ENCODE measurements at places on chromosomes 6 and 20. TPM values are rescaled to one million over a fixed set of nuclear protein-coding genes. Genes with fewer than 3 reads are reported as not detected.

Gene HEY2
- 4.3 TPM for total RNA-seq

Gene ARFGEF3
- 7.4 TPM for total RNA-seq

Gene LKAAEAR1
- not detected for total RNA-seq

Gene MARCKS
- total RNA-seq, result 199 TPM

DNA sequence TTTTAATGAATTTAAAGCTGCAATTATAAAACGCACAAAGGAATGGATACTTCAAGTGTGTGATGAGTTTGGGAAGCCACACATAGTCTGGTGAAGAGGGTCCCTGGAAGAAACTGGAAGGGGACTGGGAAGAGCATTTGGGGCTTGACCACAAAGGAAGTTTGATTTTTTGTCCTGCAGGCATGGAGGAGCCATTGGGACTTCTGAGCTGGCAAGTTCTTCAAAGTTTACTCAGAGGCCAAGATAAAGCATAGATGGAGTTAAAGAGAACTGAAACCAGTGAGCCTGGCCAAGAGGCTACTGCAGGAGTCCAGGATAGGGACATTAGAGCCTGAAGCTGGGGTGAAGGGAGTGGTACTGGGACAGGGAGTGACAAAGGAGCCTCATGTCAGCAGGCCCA is 95.0 kb downstream of the AIG1 start:
- DNase-seq, result no peak

DNA sequence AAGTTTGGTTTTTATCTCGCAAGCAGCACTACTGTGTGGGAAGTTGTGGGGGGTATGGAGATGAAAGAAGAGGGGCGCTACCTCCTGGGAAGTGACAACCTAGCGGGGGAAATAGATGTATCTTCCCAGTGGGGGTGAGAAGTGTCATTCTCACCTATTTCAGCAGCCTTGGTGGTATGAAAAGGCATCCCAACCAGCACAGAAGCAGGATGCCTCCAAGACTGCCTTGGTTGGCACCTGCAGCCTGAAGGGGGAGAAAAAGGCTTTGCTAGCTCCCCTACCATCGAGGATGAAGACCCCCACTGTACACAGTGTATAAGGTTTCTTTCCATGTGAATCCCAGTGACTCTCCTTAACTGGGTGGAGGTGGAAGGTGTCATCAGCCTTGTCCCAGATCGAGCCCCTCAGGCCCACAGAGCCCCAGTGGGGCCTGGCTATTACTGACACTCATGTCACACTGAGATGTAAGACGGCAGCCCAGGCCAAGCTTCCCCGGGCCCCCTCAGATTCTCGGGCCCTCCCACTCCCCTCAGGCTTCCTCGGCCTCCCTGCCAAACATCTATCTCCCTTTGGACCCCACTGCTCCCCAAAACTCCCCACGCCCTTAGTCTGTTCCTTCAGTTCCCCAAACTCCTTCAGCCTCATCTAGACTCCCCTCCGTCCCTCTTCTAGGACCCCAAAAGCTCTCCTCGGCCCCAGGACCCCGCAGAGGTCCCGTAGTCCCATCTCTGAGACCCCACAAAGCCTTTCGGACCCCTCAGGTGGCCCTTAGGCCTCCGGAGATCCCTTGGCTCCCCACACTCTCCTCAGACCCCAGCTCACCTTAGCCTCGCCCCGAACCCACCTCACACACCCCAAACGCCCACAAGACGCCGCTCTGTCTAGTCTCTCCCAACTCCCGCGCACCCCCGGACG is 688 bp downstream of the COMMD7 start:
- DNase-seq, result no peak

All from sciatic nerve (tissue), 2 donors.